ENCODE measurements at places on chromosomes 3 and 15. TPM values are rescaled to one million over a fixed set of nuclear protein-coding genes. Genes with fewer than 3 reads are reported as not detected.

- no peak for DNase-seq
Measured at GRCh38 chr3:104178680-104179079, 1188.0 kb upstream of the ALCAM start.

GRCh38 chr3:184596233-184596632 lies 34.6 kb downstream of the EPHB3 start:
- no peak for DNase-seq

- DNase-seq, result no peak
Measured at GRCh38 chr3:100226712-100227429, 33.9 kb upstream of the TBC1D23 start.

Gene HEG1
- total RNA-seq, result 91.1 TPM

GRCh38 chr3:60890226-60890625 lies 361.0 kb downstream of the FHIT start:
- no peak for DNase-seq

- no peak for DNase-seq
Measured at GRCh38 chr3:1439395-1439794, 346.6 kb downstream of the CNTN6 start.

DNA sequence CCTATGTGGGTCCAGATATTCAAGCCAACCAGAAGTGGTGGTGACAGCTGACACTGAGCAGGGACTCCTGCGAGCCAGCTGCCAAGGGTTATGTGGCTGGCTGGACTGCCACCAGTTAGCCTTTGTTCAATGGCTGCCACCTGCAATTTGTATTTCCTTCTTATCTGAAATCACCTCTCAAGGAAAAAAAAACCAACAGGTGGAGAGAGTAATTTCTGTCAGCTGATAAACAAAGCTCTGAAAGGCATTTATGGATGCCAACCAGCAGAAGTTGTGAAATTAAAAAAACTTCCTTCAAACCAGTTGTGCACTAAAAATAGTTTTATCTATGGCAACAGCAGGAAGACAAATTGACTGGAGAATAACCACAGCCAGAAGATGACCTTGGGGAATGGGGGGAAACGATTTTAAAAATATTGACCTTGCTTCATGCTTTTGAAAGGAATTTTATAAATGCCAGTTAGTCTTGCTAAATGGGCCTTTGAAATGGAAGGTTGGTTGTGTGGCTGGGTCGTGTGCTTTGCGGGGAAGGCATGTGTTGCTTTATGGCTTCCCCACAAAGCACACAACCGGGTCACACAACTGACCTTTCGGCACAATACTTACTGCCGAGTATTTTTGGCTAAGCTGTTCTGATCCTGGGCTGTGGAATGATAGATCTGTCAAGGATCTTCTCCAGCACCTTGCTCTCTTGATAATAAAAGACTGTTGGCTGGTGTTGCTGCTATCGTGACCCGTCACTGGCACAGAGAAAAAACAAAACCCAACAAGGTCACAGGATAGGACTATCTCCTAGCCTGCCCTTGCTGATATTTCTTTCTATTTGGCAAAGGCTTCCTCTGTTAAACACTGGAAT lies 3.5 kb downstream of the MYZAP start:
- DNase-seq, result peak; percentile 78

GRCh38 chr15:43932907-43933306 lies 106.1 kb downstream of the WDR76 start:
- no peak for DNase-seq

- no peak for DNase-seq
Measured at GRCh38 chr3:26058901-26059321, 269.0 kb downstream of the OXSM start.

- no peak for DNase-seq
Measured at GRCh38 chr15:69597061-69597592, 144.5 kb downstream of the RPLP1 start.

Gene FANCD2
- 2.0 TPM for total RNA-seq

DNA sequence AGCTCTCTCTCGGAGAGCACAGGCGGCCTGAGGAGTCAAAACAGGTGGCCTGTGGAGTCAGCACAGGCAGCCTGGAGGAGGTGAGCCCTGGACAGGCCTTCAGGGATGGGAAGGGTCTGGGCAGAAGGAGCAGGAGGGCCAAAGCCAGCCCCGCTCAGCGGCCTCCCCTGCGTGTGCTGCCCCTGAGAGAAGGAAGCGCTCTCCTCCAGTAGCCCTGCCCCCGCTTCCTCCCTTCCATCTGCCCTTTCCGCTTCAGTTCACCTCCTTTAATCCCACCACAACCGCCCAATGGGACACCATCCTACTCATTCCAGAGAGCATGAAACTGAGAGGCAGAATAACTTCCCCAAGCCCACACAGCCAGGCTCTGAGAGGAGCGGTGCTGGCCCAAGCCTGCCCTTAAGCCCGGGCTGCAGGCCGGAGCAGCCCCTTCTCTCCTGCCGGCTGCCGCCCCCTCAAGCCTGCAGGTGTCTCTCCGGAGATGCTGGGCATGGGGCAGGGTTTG lies 3.2 kb upstream of the NR2E3 start:
- DNase-seq, result no peak

GRCh38 chr15:72685301-72685924 lies 569 bp downstream of the HIGD2B start:
- DNase-seq, result no peak

Gene BAHD1
- total RNA-seq, result 16.2 TPM

- no peak for DNase-seq
Measured at GRCh38 chr3:74523811-74524210, 90.6 kb downstream of the CNTN3 start.

GRCh38 chr3:37283011-37283410 lies 108.6 kb upstream of the LRRFIP2 start:
- no peak for DNase-seq

GRCh38 chr3:58452176-58452575 lies 18.5 kb upstream of the PDHB start:
- no peak for DNase-seq

GRCh38 chr3:57389271-57389670 lies 96.8 kb upstream of the ASB14 start:
- no peak for DNase-seq

Gene KCNMB2
- 2.6 TPM for total RNA-seq

DNA sequence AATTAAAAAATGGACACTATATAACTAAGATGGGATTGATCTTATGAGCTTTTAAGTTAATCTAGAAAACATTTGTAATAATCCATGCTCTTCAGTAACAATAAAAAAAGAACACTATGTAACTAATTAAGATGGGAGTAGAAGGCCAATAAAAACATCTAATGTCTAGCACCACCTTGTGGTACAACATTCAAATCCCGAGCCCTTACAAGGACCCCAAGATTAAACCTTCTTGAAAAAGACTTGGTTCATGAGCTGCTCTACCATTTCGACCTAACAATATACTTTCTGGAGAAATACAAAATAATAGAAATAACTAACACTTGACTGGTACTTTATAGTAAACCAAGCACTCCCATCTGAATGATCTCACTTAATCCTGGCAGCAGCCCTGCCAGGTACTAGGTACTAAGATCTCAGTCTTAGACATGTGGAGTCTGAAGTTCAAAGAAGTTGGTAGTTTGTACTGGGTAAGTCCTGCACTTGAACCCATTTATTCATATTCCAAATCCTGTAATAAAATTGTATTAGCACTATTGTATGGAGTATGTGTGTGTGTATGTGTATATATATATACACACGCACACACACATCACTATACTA lies 21.8 kb downstream of the METTL6 start:
- DNase-seq, result no peak

Gene CILP
- total RNA-seq, result 3.5 TPM

DNA sequence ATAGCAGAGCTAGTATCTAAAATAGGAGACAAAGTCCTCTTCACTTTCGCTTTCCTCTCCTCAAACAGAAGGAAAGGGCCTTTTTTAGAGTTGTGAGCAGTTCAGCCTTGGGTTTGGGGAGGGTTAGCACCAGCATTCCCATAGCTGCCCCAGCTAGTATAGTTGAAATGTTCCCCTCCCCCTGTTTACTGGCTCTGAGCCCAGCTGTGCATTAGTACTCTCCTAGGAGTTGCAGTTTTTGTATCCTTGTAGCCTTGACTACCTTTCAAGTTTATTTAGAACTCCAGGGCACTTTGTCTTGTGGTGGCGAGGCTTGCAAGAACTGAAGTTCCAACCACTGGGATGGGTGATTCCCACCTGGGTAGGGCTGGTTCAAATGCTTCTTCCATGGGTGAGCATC lies 245.1 kb upstream of the NAALADL2 start:
- DNase-seq, result no peak

DNA sequence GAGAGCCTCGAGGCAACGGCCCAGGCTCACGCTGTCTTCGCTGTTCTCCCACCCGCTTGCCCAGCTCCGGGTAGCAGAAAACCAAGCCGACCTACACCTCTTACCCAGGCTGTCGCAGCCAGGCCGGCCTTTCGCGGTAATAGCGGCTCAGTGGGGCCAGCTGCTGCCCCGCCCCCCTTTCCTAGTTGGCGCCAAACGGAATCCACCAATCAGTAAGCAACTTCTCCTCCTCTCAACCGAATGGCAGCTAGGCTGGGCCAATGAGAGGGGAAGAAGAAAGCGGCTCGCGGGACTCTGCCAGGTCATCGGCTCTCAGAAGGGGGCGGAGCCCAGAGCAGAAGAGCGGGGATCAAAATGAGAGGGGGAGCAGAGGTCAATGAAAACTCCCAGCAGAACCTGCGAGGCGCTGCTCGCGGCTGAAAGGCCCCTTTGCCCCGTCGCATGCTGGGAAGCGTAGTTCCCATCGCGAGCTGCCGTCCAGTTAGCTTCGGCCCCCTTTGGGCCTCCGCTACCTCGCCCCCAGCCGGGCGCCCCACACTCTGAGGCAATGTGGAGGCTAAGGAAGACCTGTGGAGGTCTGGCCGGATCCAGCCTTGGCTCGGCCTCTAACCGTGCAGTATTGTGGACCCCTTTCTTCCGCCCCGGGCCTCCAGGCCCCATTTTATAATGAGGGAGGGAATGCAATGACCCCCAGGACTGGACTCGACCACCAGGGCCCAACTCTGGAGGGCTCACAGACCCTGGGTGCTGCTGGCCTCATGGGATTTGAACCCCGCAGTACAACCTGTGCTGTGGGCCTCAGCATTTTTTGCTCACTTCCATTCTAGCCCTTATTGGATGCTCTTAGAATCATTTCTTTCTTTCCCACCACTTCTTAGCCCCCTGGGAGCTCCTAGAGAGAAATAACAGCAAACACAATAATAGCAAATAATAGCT lies at the start of gene CDC25A:
TSS of gene CDC25A (minus strand) at position 152 of the 936 bp plus-strand sequence. CDS start 470 bp downstream, outside the sequence.
- DNase-seq, result peak; percentile 96

GRCh38 chr3:100606894-100607512 lies 2.4 kb upstream of the ADGRG7 start:
- DNase-seq, result no peak

- no peak for DNase-seq
Measured at GRCh38 chr3:168273917-168274316, 178.2 kb upstream of the GOLIM4 start.

DNA sequence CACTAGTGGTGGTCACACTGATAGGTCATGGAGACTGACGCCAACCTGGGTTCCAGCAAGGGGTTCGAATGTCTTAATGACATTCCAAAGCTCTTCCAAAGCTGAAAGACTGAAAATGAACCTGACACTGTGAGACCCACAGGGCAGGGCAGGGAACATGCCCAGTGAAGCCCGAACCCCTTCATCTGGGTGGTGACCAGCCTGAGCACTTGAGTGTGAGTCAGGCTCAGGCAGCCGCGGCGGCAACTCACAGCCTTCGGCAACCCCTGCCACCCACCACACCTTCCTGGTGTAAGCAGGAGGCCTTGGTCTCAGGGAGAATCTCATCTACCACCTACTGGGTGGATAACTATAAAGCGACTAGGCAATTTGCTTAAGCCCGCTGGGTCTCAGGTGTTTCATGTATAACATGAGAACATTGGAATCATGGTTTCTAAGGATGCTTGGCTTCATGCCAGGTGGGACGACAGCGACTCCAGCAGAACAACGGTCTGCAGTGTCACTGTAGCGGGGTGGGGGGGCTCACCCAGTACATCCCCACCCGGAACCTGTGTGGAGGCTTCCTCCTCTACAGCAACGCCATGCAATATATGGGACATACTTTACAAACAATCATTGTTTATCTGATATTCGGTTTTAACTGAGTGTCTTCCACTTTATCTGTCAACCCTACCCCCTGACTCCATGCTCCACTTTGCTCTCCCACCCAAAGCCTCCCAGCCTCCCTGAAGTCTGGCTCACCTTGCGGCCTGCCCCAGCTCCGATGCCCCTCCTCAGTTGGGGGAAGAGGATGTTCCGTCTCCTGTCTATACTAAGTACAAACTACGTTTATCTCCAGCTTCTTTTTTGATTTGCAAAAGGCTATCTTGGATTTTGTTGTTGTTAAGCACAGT lies 125.0 kb upstream of the MEF2A start:
- peak; percentile 34 for DNase-seq

Gene ADCY5
- 225 TPM for total RNA-seq

- DNase-seq, result no peak
Measured at GRCh38 chr3:40597441-40597840, 72.7 kb downstream of the ZNF621 start.

Gene NRG4
- total RNA-seq, result not detected

Gene PCLAF
- 0.59 TPM for total RNA-seq

GRCh38 chr3:184815046-184815930 lies 3.3 kb downstream of the VPS8 start:
- no peak for DNase-seq

- DNase-seq, result peak; percentile 87
Measured at GRCh38 chr15:57562196-57562769, 29.4 kb upstream of the MYZAP start.

DNA sequence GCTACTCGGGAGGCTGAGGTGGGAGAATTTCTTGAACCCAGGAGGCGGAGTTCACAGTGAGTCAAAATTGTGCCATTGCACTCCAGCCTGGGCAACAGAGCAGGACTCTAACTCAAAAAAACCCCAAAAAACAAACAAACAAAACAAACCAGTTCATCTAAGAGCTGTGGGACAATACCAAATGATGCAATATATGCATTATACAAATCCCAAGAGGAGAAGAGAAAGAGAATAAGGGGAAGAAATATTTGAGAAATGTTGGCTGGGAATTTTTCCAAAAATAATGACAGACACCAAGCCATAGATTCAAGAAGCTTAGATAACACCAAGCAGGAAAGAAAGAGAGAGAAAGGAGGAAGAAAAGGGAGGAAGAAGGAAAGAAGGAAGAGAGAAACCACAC lies 82.5 kb downstream of the KLF13 start:
- DNase-seq, result no peak

- no peak for DNase-seq
Measured at GRCh38 chr15:70084461-70084860, 13.3 kb downstream of the TLE3 start.

DNA sequence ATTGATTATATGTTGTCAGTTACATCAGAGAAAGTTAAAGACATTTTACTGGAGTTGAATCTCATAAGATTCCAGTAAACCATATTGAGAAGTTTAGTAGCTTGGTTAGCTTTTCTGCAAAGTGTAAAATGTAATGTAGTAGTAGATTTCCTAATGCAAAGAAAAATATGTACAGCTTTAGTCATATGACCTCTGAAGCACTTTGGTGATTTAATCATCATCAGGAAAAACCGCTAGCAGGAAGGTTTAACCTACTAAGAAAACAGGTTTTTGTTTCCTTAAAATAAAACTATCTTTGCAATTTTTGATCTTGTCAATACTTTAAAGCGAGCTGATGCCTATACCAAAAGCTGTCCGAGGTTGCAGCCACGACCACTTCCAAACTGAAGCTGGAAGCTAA lies 364.6 kb upstream of the ZNF385D start:
- no peak for DNase-seq
